ENCODE measurements at places on chromosomes 3 and 15.

DNA sequence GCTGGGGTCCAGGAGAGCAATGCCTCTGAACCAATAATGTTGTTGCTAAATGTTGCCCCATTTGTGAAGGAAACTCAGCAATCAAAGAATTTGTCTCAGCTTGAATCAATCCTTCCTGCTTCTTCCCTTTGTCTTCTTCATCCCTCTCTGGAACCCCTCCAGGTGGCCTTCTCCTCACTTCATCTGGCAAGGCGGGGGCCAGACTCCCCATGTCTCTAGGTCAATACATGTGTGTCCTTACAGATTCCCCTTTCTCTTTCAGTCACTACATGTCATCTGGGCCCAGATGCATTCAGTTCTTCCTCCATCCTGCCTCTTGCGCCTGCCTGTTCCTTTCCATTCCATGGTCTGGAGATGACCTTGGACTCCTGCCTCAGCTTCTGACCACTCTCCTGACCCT is 8.0 kb upstream of the LTF start:
- DNase-seq, result no peak

- DNase-seq, result peak; percentile 90
Observed at GRCh38 chr3:159763602-159764489, 224.8 kb upstream of the IL12A start.

DNA sequence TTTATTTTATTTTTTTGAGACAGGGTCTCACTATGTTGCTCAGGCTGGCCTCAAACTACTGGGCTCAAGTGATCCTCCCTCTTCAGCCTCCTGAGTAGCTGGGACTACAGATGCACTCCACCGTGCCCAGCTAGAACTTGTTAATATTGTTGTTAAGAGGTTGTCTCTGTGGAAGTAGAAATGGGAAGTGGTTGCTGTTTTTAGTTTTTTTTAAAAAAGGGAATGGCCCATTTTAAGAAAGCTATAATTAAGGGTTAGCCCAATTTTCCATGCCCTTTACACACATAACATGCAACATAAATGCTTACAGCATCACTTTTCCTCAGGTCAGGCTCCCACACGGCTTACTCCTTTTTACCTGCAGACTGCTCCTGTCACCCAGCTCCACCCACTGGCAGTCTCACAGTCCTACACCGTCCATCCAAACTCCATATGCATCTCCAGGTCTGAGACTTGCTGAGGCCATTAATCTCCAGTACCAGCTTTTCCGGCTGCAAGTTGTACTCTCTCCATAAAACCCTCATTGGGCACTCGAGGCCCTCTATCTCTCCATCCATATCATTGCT is 19.8 kb downstream of the MORC1 start:
- DNase-seq, result no peak

DNA sequence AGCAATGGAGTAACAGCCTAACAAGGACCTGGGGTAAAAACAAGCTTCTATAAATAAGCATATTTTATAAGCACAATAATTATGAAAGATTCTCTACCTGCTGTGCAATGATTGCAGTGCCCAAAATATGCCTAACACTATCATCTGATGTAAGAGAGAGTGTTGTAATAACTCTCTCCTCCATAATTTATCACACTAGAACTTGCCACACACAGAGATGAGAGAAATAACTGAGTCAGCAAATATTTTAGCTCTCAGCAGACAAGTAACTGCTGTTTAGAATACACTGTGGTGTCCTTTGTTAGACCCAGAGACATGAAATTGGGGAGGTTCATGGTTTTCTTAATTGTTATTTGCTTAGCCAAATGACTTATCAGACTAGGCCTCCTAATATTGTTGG is 105.3 kb upstream of the ACP3 start:
- DNase-seq, result no peak

DNA sequence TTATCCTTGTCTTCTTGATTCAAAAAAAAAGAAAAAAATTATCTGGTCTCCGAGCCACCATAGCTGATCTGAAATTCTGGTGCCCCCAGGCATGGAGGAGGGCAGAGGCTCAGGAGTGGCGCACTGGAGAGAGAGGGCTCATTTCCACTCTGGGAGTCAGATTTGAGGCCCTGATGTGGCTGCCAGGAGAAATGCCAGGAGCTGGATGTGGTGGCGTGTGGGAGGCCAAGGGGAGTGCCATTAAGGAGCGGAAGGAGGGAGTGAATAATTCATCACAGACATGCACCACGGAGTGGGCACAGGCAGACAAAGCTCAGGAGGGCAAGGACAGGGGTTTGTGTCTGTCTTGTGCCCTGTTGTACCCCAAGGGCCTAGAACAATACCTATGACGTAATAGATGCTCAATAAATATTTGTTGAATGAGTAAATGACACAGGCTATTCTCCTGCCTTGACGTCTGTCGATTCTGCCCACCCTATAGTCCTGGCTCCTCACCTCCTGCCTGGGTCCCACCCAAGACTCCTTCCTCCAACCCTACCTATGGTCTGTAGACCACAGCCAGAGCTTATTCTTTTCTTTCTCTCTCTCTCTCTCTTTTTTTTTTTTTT is 12.0 kb upstream of the GRIP2 start:
- DNase-seq, result peak; percentile 15

DNA sequence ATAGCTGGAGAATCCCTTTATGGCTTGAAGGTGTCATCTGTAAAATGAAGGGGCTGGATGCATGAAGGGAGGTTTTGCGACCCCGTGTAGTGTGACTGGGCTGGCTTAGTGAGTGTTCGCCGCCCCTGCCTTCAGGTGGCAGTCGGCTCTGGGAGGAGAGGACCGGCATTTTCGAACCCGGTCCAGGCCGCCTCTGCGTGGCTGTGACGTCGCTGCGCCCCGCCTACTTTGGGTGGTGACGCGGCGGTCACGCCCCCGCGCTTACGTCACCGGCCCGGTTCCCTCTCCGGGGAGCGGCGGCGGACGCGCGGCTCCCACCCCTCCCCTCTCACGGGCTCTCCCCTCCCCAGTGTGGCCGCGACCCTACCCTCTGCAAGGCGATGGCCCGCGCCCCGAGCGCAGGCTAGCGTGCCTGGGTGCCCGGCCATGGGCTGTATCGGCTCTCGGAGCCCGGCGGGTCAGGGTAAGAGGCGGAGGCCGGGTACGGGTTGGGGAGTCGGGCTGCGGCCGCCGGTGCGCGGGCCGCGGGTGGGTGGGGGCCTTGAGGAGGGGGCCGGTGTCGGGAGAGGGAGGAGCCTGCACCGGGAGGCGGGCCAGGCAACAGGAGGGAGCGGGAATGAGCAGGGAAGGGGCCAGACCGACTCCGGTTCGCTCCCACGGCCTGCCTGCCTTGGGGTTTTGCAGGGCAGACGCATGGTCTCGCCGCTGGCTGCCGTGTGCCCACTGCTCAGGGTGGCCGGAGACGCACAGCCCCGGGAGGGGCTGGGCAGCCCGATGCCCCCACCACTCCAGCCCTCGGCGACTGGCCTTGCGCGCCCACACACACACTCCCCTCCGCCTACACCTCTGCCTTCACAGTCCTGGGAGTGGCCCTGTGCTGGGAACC is 1.5 kb upstream of the FAM131A start:
- DNase-seq, result peak; percentile 96

- DNase-seq, result peak; percentile 34
Observed at GRCh38 chr3:119580067-119580760, 922 bp downstream of the ADPRH start.

DNA sequence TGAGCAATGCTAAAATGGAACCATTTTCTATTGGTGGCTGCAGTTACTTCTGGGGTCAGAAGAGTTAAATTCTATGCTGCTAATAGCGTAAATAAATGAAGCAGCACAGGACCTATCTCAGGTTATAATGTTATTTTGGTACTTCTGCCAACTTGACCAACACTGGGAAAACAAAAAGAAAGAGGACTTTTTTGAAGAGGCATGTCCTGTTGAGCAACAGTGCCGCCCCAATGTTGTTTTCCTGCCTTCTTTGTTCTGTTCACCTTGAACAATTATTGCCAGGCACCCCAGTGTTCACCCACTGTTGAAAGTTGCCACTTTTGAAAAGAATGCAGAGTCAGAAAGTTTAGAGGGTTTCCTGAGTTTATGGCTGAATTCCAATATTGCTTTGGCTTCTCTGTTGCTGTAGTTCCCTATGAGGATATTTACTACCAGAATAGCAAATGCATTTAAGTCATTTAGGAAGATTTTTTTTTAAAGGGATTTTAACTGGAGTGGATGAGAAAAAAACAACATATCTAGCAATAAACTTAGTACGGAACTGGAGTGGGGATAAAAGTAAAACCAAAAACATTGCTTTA is 679.0 kb upstream of the DPPA4 start:
- no peak for DNase-seq

DNA sequence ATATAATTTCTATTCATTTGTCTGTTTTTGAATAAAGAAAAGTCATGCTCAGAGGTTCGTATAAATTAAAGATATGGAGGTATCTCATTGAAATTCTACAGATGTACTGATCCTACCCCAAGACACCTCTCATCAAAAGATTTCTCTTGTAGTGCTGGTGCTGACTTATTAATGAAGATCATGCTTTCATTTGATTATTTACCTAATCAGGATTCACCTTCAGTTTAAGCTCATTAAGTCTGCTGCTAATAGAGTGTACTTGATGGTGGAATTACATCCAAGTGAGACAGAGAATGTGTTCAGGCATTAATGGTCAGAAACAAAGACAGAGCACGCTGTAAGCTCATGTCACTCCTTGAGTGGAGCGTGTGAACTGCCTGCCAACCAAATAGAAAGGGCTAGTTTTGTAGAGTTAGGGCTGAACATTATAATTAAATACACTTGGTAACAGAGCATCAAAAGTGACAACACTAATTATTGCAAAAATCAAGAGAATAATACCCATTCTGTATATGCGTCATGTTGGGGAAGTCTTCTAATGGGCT is 45.5 kb downstream of the KBTBD12 start:
- DNase-seq, result no peak

GRCh38 chr3:174334111-174334510 is 525.0 kb upstream of the NAALADL2 start:
- no peak for DNase-seq

- no peak for DNase-seq
Observed at GRCh38 chr3:153127788-153128187, 34.2 kb upstream of the RAP2B start.

DNA sequence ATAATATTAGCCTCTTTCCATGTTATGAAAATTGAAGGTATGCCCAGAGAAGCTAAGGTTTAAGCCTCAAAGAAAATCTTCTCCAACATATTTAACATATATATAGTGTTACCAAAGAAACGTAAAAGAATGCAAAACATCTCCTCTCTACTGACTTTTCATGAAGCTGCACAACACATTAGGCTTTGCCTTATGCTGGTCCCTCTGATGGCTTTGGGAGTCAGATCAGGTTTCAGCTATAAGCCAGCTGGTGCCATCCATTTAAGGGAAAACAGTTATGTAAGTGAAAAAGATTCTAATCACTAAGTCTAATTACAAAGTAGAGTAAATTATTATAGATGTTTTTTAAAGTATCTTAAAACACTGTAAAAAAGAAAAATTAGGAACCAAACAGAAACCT is 410.5 kb downstream of the LSAMP start:
- DNase-seq, result no peak

DNA sequence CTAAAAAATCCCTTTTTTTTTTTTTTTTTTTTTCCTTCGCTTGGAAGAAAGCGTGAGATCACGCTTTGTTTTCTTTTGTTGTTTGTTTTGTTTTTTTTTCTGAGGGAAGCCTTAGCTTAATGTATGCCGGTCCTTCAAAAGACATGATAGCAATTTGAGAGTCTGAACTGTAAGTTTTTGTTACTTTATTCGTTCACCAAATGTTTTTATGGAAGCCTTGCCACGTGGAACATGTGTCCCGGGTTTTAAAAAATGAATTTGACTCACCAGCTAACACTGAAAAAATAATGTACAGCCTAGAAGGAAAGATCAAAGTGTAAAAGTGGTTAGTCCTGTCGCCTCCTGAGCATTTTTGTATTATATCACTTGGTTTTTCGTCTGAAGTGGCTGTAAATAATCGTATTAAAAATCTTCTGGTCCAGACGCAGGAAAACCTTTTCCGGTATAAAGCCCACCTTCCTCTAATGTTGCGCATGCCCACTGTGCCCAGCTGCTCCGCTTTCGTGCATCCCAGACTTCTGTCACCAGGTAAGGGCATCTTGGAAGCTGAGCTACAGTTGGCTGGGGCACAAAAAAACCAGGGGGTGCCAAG is 795 bp upstream of the MYNN start:
- peak; percentile 78 for DNase-seq

- no peak for DNase-seq
Observed at GRCh38 chr15:76057332-76058000, 2.3 kb upstream of the TMEM266 start.

- DNase-seq, result no peak
Observed at GRCh38 chr15:74239051-74239705, 3.1 kb downstream of the CCDC33 start.

- DNase-seq, result no peak
Observed at GRCh38 chr15:81948751-81949150, 97.1 kb downstream of the MEX3B start.

DNA sequence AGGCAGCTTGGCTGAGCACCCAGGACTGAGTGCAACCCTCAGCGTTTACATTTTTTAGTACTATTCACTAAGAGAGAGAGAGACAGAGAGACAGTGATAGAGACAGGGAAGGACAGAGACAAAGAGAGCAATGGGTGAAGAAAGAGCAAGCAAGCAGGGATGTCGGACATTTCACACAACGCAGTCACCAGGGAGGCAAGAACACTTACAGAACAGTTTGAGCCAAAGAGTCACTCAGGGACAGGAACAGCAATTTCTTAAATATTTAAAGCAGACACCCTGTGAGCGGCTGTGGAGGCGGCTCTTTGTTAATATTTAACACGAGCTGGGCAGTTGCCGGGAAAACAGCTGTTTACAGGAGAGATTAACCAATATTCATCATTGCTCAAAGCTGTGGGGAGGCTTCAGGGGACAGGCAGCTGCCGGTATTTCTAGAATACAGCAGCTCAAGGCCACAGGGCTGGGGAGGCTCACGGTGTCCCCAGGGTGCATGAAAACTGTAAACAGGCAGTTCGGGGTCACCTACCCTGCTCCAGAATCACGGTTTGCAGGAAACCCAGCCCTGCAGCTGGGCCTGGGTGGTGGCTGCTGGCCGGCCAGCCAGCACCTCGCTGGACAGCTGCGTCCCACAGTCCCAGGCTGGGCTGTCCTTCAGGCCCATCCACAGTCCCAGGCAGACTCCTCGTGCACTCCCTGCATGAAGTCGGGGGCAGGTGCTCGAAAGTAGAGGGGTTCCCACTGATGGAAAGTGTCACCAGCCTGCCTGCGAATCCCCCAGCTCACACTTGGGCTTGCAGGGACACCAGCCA is 38.8 kb upstream of the PCSK6 start:
- DNase-seq, result peak; percentile 78

- DNase-seq, result no peak
Observed at GRCh38 chr3:17672506-17672905, 69.9 kb downstream of the TBC1D5 start.

GRCh38 chr15:34341381-34342212 is 1.3 kb downstream of the NOP10 start:
- DNase-seq, result no peak

GRCh38 chr3:57142411-57142723 is 22.8 kb downstream of the IL17RD start:
- DNase-seq, result no peak

- no peak for DNase-seq
Observed at GRCh38 chr3:118618247-118619040, 416.2 kb downstream of the IGSF11 start.

- no peak for DNase-seq
Observed at GRCh38 chr3:66479532-66479947, 21.3 kb downstream of the LRIG1 start.

All from right cardiac atrium (tissue), 5 donors.